GM12892 (cell line): ENCODE measurements at places on chromosomes 11 and 22.

DNA sequence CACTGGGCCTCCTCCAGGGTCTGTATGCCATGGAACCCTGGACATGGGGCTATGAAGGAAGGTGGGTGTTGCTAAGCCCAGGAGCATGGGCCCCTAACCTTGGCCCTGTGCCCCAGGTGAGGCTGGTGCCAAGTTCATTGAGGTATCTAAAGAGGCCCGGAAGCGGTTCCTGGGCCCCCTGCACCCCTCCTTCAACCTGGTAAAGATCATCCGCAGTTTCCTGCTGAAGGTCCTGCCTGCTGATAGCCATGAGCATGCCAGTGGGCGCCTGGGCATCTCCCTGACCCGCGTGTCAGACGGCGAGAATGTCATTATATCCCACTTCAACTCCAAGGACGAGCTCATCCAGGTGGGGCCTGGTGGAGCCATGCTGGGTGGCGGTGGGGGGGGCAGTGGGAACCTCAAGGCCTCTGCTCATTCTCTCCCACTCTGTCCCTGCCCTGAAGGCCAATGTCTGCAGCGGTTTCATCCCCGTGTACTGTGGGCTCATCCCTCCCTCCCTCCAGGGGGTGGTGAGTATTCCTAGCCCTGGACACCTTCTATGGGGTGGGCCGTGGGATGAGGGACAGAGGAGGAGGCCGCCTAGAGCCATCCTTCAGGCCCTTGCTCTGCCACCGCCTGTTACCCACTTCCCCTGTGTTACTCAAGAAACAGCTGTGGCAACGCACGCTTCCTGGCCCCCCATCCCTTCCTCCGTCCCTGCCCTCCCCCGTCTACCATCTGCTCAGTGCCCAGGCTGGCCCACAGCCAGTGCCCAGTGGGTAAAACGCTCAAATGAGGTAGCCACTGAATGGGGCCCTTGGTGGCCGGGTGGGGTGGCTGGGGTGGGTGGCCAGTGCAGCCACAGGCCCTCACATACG is 3.0 kb downstream of the PNPLA2 start:
- DNase-seq = no peak

GRCh38 chr11:17008099-17008498 is 6.1 kb downstream of the PLEKHA7 start:
- DNase-seq = no peak

GRCh38 chr11:71206186-71206585 is 46.2 kb downstream of the SHANK2 start:
- DNase-seq = no peak

DNA sequence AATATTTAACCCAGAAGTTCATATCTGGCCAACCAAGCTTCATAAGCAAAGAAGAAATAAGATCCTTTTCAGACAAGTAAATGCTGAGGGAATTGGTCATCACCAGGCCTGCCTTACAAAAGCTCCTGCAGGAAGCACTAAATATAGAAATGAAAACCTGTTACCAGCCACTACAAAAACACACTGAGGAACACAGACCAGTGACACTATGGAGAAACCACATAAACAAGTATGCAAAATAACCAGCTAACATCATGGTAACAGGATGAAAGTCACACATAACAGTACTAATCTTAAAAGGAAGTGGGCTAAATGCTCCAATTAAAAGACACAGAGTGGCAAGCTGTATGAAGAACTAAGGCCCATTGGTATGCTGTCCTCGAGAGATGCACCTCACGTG is 311.4 kb downstream of the DYNC2H1 start:
- DNase-seq = no peak

DNA sequence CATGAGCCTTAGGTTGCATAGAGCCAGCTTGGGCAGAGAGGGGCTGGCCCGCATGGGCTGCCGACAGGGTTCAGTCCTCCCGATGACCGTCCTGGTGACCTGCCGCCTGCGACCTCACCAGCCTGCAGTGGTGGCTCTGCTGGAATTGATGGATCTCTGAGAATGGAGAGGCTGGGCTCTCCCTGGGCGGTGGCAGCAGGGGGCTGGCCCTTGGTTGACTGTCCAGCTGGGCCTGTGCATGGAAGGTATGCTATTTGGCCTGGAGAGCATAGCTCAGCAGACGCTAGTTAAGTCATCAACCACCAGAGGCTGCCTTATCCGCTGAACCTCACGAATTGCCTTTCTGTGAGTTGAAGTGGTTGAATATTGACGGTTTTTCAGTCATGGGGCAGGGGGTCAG is 19.7 kb downstream of the GRAMD4 start:
- DNase-seq = no peak

DNA sequence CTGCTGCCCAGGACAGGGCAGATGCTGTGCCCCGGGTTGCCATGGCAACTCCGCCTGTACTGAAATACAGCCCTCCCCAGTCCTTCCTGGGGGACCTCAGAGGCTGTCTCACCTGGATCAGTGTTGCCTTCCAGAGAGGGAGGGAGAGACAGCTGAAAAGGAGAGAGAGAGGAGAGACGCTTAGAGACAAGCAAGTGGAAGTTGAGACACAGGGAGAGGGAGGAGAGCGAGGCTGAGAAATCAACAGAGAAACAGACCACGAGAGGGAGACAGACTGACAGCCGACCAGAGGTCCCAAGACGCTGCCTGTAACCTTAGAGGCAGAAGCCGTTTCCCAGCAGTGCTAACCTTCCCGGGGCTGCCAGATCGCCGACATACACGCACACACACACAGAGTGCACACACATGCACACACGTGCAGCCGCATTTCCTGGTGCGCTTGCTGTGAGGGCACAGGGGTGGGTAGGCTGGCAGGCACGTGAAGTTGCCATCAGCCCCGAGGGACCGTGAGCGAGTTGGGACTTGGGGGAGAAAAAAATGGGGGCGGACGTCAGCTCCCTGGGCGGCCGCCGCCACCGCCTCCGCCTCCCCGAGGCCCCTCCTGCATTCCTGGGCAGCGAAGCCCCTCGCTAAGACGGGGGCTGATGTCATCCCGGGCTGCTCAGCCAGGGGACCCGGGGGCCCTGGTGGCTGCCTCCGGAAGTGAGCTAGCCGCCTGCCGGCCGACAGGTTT is 88.6 kb upstream of the CRYBB3 start:
- DNase-seq = peak; percentile 38

GRCh38 chr22:30598986-30599385 is 7.3 kb upstream of the PES1 start:
- no peak for DNase-seq

DNA sequence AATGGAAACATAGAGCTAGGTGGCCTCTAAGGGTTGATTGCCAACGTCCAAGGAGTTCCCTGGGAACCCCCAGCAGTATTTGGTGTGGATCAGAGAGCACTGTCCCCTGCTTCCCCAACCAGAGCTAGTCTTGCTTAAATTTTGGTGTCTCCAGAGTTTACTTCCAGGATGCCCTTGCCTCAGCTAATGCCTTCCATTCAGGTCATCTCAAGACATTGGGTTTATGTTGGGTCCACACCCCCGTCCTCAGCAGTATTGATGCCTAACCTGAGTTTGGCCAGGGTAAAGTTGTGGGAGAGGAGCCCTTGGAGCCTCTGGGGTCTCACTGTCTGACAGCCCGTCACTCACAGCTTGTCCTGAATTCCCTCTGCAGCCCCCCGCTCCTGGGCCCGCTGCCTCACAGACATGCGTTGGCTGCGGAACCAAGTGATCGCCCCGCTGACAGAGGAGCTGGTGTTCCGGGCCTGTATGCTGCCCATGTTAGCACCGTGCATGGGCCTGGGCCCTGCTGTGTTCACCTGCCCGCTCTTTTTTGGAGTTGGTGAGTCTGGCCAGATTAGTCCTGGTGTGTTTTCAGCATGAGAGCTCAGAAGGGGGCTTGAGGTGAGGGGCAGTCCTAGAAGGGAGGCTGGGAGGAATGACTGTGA is 1.4 kb downstream of the RCE1 start:
- no peak for DNase-seq

- no peak for DNase-seq
These were observed 35.0 kb downstream of the TPBGL start for GRCh38 chr11:75275581-75275980.

DNA sequence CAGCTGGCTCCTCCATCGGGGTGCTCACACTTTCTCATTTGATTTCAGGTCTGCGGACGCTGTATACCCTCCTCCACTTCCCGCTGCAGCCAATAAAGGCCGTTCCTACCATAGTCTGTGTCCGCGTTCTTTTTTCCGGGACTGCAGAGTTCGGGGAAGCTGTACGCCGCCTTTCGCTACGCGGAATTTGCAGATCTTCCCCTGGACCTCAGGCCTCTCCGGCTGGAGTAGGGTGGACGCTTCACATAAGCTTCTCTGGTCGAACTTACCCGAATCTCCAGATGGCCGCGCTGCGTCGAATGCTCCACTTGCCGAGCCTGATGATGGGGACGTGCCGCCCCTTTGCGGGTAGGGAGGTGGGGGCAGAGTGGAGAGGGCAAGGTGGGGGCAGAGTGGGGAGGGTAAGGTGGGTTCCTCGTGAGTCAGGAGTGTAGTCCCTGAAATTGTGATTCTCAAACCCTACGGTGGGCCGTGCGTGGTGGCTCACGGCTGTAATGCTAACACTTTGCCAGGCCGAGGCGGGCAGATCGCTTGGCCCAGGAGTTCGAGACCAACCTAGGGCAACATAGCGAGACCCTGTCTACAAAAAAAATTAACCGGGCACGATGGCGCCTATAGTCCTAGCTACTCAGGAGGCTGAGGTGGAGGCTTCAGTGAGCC is 617 bp downstream of the CSKMT start:
- DNase-seq = no peak

DNA sequence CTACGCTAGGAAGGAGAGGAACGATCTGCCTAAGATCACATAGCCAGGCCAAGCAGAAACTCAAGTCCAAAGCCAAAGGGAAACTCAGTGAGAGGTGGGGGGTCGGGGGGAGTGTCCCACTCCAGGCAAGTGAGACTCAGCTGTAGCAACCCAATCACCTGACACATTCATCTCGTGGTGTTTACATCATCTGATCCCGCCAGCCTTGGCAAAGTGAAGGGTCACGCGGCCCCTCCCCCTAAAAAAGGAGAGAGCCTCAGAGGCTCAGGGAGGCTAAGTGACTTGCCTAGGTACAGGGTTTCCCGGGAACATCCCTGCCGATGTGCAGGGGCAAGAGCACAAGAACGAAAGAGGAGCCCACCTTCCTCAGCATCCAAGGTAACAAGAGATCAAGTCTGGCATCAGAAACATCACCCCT is 21.5 kb downstream of the MYH9 start:
- DNase-seq = no peak

DNA sequence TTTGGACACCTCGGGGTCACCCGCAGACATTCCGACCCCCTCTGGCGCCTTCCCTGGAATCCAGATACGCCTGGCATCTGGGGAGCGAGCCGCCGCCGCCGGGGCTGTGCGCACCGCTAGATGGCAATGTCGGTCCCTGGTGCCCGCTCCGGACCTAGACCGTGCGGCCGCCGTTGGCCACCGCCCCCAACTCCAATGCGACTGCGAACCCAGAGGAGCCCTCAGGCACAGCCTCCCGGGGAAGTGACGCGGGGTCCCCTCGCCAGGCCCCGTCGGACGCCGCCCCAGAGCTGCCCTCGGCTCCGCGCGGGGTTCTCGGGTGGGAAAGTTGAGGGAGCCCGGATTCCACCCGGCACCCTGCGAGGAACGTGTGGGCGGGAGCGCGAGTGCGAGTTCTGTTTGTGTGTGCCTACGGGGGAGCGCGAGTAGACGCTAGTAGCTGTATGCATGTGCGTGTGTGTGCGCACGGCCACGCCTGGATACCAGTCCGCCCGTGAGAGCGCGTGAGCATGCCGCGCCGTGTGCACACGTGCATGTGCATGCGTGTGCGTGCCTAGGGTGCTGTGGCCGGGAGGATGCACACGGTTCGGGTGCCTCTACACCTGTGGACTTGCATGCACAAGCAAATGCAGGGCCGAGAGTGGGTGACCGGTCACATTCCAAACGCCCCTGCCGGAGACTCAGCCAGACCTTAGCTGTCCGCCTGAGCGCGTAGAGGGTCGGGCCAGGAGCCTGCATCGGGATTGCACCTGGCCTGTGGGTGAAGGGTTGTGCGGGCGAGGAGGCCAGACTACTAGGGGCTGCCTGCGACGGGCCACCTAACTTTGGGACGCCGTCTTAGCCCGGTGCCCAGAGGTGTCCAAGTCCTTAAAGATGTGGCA is 1.9 kb downstream of the CHRM4 start:
- peak; percentile 90 for DNase-seq

DNA sequence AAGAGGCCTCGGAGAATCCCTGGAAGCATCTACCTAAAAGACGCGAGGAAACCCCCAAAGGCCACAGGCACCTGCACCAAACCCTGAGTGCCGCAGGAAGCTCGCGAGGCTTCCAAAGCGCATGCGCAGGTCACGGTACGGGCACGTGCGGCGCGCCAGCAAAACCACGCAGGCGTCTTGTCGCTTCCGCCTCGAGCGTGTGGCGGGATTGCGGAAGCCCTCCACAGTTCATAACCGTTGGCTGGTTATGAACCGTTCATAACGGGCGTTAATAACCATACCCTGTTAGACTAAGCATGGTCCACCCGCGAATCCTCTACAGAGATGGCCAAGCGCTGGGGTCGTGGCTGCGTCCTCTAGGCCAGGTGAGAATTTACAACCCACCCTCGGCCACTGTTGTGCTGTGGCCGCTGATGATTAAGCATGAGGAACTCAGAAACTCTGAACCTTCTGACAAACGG is 46.4 kb downstream of the MORC2 start:
- DNase-seq = peak; percentile 47

DNA sequence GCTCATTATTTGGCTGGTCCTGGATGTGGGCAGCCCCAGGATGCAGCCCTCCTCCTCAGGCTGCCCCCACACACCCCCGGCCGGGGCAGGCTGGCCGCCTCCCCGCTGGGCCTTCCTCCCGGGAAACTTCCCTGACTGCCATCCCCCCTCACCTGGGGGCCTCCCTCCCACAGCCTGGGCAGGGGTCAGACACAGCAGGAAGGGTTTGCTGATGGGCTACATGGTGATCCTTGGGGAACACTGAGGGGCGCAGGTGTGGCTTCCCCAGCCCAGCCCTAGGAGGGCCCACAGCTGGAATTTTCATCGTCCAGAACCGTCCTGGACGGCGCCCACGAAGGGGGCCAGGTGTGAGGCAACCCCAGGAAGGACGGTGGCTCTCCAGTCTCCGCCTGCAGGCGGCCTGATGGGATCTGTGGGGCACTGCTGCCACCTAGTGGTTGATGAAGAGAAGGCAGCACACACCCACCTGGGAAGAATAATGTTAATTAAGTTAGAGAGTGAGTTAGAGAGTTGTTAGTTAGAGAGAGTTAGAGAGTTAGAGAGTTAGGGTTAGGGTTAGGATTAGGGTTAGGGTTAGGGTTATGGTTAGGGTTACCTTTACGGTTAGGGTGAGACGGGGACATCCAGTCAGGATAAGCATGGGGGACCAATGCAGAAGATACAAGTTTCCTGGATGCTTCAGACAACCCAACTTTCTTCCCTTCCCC is 75.9 kb upstream of the PRR5 start:
- peak; percentile 82 for DNase-seq

DNA sequence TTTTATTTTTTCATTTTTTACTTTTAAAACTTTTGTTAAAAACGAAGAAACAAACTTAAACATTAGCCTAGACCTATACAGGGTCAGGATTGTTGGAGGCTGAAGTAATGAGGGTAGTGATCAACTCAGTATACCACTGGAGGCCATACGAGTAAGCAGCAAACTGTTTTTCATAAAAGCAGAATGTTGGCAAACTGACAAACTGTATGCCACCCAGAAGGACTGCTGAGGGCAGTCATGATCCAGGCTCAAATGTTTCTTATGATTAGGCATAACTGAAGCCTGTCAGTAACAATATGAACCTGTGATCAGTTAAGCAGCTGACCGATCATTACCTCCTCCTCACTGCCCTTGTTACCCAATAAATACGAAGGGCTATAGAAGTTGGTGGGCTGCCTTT is 10.2 kb upstream of the SC5D start:
- DNase-seq = no peak
